ENCODE measurements at places on chromosomes 11 and 22.

GRCh38 chr11:55457641-55458040 is 89.9 kb downstream of the OR4A15 start:
- no peak for DNase-seq

- no peak for DNase-seq
These were observed 51.3 kb upstream of the LARGE1 start for GRCh38 chr22:33971561-33971961.

DNA sequence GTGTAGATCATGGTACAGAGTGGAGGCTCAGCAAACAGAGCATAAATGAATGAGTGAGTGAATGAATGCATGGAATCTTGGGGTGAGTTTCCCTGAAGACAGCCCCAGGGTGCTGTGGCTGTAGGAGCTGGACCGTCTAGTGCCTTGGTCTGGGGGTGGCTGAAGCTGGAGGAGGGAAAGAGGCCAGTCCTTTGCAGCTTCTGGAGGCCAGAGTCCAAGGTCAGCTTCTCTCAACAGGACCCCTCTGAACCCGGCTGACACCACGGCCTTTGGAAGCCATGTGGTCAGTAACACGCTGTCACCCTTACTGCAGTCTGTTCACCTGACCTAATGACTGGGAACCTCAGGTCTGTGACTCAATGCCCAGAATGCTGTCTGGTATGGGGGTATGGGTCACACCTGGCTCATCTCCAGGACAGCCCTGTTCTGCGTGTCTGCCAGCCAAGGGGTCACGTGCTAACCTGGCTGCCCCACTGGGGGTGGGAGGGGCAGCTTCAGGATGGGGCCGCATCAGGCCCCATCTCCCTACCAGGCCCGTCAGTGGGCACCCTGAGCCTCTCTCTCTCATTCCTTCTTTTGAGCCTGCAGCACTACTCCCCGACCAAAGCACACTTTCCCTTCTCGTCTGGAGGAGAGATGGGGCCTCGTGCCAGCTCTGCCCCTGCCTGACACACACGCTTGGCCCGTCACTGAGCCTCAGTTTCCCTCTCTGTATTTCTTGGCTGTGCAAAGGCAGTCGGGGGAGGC is 24.1 kb upstream of the CHKA start:
- DNase-seq: no peak

DNA sequence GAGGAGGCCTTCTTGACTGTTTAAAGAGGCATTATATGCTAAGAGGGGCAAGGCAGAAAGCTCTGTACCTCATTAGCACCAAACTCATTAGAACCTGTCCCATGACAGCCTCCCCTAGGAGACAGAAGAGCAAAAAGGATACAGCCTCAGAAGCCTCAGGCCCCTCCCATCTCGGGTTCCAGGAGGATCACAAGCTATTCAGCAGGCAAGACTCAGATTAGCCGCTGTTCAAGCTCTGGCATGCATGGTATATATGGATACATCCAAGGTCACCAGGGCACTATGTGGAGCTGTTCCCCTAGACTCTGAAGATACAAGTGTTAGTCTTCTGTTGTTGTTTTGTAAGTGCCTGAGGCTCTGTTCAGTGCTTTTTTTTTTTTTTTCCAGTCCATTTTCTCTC is 32.1 kb downstream of the ATXN10 start:
- no peak for DNase-seq

GRCh38 chr11:109553284-109553683 is 131.3 kb downstream of the C11orf87 start:
- no peak for DNase-seq

GRCh38 chr22:32477596-32477995 is 3.0 kb downstream of the FBXO7 start:
- DNase-seq: no peak

DNA sequence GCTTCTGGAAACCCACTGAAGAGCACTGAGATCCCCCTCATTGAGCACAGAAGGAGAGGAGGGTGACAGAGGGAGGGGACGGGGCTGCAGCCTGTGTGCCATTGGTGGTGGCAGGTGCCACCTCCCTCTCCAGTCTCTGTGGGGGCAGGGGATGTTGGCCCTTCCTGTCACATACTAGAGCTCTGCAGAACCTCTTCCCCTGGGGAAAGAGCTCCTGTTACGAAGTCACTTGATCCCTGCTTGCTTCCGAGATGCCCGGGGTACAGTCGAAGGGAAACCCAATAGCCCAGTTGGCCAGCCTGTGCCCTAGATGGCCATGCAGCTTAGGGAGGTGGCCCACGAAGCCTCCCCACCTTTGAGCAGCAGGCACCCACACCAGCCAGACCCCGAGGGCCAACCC is 29.4 kb downstream of the DAGLA start:
- no peak for DNase-seq

All from 8988T (cell line).